ENCODE measurements at places on chromosomes 13 and 19.

DNA sequence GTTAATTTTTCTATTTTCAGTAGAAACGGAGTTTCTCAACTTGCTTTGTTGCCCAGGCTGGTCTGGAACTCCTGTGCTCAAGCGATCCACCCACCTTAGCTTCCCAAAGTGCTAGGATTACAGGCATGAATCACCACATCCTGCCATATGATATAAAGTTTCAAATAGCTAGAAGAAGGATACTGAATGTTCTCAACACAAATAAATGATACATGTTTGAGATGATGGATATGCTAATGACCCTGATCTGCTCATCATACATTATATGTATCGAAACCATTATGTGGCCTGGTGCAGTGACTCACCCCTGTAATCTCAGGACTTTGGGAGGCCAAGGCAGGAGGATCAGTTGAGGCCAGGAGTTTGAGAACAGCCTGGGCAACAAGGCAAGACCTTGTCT is 11.5 kb downstream of the CIB3 start:
- DNase-seq = no peak

DNA sequence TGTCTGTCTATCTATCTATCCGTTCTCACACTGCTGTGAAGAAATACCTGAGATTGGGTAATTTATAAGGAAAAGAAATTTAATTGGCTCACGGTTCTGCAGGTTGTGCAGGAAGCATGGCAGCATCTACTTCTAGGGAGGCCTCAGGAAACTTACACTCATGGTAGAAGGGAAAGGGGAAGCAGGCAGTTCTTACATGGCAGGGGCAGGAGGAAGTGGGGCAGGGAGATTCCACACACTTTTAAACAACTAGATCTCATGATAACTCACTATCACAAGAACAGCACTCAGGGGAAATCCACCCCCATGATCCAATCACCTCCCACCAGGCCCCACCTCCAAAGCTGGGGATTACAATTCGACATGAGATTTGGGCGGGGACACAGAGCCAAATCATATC is 105.3 kb downstream of the SLC10A2 start:
- DNase-seq = peak; percentile 30

- peak; percentile 19 for DNase-seq
Observed at GRCh38 chr13:86464193-86464592, 665.0 kb upstream of the SLITRK6 start.

DNA sequence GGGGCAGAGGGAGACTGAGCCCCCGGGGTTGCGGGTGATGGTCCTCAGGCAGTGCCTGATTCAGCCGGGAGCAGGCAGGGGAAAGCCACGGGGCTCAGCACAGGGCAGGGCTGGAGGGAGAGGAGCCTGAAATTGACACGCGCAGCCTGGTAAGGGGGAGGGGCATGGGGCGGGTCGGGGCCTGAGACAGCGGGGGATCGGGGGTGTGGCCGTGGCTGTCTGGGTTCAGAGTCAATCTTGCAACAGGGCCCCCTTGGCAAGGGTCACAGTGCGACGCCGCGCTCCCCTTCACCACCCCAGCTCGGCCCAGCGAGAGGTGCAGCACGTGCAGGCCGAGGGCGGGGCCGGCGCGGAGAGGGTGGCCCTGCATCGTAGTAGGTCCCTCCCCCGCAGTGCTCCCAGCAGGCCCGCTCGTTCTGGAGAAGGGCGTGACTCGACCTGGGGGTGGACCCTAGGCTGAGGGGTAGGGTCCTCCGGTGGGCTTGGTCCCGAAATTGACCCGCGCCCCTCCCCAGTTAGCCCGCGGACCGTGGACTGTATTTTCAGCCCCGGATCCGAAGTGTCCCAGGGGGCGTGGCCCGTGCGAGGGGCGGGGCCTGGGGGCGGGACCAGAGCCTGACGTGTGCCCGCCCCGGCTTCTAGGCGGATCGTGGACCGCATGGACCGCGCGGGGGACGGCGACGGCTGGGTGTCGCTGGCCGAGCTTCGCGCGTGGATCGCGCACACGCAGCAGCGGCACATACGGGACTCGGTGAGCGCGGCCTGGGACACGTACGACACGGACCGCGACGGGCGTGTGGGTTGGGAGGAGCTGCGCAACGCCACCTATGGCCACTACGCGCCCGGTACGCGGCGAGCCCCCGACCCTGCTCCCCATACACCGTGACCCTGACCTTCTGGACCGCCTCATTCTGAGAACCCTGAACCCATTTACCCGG is 6.0 kb downstream of the RCN3 start:
- peak; percentile 12 for DNase-seq

GRCh38 chr19:10132905-10133304 is 13.2 kb upstream of the EIF3G start:
- no peak for DNase-seq

- no peak for DNase-seq
Observed at GRCh38 chr19:29410601-29411000, 115.2 kb upstream of the VSTM2B start.

GRCh38 chr13:94992036-94992960 is 280.0 kb upstream of the SOX21 start:
- no peak for DNase-seq

GRCh38 chr13:67574320-67575233 is 344.4 kb upstream of the PCDH9 start:
- DNase-seq = no peak

DNA sequence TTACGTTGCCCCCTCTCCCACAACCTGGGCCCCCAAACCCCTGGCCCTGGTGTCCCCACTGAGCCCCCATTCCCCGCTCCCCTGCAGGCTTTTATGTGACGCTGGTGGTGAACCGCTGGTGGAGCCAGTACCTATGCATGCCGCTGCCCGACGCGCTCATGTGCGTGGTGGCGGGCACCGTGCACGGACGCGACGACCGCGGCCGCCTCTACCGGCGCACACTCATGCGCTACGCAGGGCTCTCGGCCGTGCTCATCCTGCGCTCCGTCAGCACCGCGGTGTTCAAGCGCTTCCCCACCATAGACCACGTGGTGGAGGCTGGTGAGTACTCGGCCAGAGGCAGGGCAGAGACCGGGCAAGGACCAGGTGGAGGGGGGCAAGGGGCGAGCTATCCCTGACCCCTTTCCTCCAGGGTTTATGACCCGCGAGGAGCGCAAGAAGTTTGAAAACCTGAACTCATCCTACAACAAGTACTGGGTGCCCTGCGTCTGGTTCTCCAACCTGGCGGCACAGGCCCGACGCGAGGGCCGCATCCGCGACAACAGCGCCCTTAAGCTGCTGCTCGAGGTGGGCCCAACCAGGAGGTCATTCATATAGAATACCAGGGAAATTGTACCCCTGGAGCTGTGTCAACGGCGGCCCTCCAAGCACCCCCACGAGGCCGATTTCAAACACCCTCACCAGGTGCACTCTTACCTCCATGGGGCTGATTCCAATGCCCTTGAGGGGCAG is 3.0 kb downstream of the BEST2 start:
- DNase-seq = no peak

- DNase-seq = no peak
Observed at GRCh38 chr13:112963641-112964040, 5.4 kb upstream of the MCF2L start.

GRCh38 chr13:73810647-73811046 is 323.6 kb downstream of the KLF12 start:
- DNase-seq = no peak

GRCh38 chr19:55111238-55111831 is 6.1 kb downstream of the PPP1R12C start:
- DNase-seq = no peak

GRCh38 chr19:17526922-17527321 is 15.5 kb downstream of the PGLS start:
- DNase-seq = no peak

- peak; percentile 86 for DNase-seq
Observed at GRCh38 chr19:55580628-55581144, at the start of gene ZNF579. ZNF579 (minus strand) TSS chr19:55580848; CDS start chr19:55579639, 1,209 bp downstream.

GRCh38 chr19:3407556-3408516 is 41.5 kb downstream of the NFIC start:
- DNase-seq = no peak

DNA sequence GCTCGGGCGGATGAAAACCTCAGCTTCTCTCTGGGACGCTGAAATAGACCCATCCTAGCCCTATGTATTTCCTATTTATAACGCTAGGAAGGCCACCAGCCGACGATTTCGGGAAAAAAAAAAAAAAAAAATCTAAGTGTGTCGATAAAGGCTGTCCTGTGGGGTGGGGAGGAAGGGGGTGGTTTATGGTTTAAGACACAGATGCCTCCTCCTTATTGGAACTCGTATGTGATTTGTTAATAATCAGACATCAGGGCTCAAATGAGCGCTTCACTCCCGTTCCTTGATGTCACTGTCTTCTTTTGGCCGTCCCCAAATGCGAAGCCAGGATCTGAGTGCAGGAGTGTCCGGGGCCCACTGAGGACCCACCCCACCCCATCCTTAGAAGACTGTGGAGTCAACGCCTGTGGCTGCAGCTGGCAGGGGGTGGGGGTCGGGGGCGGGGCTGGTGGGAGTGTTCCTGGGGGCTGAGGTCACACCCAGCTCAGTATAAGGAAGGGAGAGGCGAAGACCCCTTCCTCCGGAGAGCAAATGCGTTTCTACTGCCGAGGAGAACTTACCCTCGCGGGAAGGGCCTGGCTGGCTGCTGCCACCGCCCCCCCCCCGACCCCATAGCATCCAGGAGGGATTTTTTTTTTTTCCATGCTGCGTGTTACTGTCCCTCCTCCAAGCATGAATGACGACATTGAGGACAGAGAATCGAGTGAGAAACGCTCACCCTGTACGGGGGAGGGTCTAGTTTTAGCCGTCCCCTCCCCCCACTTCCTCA is 971 bp downstream of the ATCAY start:
- DNase-seq = peak; percentile 39

- no peak for DNase-seq
Observed at GRCh38 chr13:49821216-49822009, 28.9 kb upstream of the KPNA3 start.

DNA sequence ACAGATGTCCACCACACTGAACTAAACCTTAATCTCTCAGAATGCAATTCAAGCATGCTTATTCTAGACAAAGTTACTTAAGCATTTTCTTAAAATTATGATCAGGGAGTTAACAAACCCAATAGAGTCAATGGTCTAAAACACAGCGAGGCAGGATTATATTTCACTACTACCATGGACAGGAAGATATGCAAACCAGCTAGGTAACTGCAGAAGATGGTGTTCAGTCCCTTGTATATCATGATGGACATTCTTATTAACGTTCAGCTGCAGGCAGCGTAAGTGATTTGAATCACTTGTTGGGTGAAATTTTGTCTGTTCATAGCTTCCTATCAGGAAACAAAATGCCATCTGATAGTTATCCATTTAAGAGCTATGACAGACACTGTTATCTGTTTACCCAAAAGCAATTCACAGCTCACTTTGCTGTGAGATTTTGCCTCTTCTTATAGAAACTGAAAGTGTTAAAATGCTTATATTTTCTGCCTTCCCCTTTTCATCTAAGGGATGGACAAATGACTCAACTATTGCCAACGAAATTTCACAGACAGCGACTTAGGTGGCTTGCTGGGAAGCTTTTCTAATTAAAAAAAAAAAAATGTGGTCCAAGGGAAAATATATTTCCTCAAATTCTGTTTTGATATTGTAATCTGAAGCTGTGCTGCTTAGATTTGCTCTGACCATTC is 591.9 kb downstream of the DACH1 start:
- no peak for DNase-seq

- no peak for DNase-seq
Observed at GRCh38 chr19:15129856-15130585, 22.8 kb downstream of the SYDE1 start.

- no peak for DNase-seq
Observed at GRCh38 chr13:73585236-73585635, 526.4 kb downstream of the KLF5 start.

DNA sequence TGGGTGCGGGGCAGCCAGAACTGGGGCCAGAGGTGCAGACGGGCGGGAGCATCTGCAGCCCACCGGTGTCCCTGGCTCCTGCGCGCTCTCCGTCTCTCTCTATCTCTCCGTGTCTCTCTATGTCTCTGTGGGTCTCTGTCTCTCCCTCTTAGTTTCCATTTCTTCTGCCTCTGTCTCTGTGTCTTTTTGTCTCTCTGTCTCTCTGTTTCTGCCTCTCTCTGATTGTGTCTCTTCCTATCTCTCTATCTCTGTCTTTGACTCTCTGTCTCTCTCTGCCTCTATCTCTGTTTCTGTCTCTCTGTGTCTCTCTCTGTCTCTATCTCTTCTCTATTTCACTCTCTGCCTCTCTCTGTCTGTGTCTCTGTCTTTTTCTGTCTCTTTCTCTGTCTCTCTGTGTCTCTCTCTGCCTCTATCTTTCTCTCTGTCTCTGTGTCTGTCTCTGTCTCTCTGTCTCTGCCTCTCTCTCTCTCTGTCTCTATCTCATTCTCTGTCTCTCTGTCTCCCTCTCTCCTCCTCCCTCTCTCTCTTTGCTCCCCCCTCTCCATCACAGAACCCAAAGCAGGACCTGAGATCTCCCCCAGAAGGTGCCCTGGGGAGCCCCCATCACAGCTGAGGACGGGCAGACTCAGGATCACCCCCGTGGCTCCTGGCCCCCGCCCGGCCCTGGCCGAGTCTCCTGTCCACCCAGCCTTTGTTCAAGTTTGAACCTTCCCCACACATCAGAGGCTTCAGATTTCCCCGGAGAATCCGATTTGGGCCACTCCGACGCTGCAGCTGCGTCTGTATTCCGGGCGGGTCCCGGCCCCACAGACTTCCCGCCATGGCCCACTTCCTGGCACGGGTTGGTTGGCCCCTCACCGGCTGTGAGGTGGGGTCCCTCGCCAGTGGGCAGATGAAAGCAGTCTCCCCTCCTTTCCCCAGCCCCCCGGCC is 48.6 kb upstream of the TCF3 start:
- no peak for DNase-seq

GRCh38 chr19:13952931-13953531 is 722 bp downstream of the DCAF15 start:
- DNase-seq = peak; percentile 28

DNA sequence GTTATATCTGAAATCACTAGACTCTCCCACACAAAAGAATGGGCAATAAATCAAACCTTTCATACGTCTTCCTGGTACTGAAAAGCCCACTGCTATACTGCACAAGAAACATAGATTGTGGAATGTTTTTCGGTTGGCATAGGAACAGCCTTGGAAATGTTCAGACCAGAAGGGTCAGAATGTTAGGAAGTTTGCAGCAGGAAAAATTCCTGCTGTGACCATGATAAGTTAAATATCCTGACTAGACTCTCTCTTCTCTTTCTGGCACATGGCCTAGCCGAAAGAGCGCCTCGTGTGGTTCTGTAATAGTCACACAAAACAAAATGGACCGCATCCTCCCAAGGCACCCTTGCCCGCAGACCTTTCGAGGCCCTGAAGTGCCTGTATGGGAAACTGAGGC is 427.2 kb downstream of the COG6 start:
- DNase-seq = no peak

GRCh38 chr19:3365836-3366752 is at the start of gene NFIC:
NFIC (plus strand) TSS chr19:3366583; CDS start chr19:3366637, 54 bp downstream.
- peak; percentile 79 for DNase-seq

DNA sequence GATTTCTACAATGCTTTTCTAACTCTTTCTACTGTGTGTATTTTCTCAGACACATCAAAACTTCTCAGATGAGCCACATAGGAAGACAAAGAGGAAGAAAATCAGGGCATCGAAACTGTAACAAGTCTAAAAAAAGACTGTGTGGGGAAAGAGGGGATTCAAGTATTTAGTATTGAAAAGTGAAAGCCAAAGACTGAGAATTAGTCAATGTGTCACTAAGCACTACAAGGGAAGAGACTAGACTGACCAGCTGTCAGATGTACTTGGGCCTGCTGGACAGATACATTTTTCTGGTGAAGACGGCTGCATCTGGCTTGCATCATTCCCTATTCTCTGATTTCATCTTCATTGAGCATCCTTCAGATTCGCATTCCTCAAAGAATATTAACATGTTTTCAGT is 25.4 kb downstream of the COMMD6 start:
- no peak for DNase-seq
